Gastroesophageal sphincter (tissue), 4 donors: ENCODE measurements at places on chromosomes 7 and 10. TPM values are rescaled to one million over a fixed set of nuclear protein-coding genes. Genes with fewer than 3 reads are reported as not detected.

DNA sequence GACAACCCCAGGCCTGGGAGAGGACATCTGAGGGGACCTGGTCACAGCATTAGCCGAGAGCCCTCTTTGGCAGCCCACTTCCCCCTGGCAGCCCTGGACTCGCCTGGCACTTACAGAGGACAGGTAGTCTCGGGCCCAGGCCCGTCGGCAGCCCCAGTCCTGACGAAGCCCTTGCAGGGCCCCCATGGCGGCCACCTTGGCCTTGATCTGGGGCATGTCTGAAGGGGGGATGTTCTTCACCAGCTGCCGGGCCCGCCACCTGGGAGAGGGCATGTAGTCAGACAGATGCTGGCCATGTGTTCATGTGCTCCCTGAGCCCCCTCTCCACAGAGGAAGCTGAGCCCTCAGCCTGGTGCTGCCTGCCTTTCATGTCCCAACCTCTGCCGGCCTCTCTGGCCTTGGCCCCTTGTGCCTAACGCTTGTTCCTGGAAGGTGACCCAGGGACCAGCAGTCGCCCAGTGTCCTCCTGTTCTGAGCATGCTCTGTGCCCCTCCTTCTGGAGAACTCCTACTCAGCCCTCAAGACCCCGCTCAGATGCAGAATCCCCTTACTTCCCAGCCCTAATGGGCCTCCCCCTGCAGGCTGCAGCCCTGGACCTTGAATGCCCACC is 13.9 kb downstream of the MYO1G start:
- no peak for ATAC-seq

Gene FAM237B
- total RNA-seq, result not detected

DNA sequence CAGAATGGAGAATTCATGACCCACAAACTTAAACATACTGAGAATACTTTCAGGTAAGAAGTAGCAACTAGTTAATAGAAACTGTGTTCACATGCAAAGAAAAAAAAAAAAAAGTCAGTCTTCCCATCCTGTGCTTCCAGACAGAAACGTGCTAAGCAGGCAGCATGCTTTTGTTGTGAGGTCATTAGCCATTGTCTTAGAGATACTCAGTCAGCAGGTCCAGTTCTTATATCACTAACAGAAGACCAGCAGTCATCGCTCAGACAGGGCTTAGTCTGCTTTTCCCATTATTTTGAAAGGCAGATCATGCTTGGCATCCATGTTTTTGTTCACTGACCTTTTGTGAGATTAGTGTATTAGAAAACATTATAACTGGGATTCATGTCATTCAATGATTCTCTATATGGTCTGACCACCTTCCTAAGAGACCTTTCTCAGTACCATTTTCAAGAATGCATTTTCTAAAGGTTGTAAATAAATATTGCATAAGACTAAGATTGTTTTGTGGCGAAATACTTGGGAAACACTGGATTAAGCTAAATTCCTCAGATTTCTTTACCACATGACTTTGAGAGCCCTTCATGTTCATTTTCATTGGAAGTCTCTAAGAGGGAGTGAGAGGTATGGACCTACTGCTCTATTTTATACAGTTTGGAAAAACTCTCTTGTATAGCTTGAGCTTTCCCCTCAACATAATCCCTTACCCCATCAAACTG is 45.0 kb upstream of the AGBL3 start:
- ATAC-seq, result peak; percentile 47

GRCh38 chr7:93889261-93889660 is 1.3 kb downstream of the TFPI2 start:
- ATAC-seq, result no peak

DNA sequence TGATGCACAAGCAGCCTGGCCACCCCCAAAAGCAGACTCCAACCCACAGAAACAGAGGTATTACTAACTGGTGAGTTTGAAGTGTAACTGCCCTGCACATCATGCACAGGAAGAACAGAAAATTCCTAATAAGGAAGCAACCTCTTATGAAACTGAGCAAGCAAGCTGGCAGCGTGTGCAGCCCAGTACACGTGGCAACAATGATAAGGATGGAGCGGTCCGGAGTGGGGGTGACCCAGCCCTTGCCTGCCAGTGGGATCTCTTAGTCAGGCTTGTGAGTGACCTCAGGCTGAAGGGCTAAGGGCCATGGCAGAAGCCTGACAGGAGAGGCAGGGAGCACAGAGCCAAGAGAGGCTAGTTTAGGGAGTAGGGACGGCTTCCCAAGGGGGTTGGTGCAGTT is 22.1 kb upstream of the AOAH start:
- ATAC-seq, result no peak

Gene GIMAP1
- 14.3 TPM for total RNA-seq

DNA sequence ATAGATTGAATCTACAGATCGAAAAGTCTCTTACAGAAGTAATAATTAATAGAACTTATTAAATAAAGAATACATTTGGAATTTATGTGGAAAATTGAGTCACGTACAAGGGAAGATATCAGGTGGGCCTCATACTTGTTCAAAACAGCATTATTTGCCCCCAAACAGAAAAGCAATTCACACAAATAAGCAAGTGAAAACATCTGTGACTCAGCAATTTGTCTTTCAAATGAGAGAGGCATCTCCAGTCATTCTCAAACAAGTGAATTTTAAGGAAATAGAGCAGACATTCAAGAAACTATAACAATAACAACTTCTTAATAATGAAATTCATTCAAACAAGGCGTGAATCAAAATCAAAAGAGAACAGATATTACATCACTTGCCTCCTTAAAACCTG is 50.1 kb downstream of the SEMA3A start:
- no peak for ATAC-seq

Gene CADPS2
- 117 TPM for total RNA-seq

Gene RARRES2
- total RNA-seq, result 156 TPM

DNA sequence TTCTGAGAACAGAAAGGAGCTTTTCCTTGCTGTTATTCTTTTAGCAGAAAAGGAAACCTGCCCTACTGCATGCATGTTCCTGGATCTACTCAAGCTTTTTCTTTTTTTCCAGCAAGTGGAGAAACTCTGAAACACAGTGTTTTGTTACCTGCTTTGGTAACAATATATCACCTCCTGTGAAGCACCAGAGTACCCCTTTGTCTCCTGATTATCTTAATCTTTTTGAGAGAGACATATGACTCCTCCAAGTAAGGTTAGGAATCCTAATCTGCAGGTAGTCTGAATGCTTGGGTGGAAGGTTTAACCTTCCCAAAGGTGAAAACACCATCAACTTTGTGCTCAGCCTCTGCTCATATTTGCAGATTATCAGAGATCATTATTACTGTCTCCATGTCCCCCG is 93.1 kb downstream of the MAPK8 start:
- no peak for ATAC-seq

Gene PAX2
- not detected for total RNA-seq

GRCh38 chr7:135825406-135825805 is 76.8 kb upstream of the FAM180A start:
- no peak for ATAC-seq

Gene FKBP6
- not detected for total RNA-seq

Gene PLPP4
- not detected for total RNA-seq

Gene CYP26A1
- total RNA-seq, result not detected

DNA sequence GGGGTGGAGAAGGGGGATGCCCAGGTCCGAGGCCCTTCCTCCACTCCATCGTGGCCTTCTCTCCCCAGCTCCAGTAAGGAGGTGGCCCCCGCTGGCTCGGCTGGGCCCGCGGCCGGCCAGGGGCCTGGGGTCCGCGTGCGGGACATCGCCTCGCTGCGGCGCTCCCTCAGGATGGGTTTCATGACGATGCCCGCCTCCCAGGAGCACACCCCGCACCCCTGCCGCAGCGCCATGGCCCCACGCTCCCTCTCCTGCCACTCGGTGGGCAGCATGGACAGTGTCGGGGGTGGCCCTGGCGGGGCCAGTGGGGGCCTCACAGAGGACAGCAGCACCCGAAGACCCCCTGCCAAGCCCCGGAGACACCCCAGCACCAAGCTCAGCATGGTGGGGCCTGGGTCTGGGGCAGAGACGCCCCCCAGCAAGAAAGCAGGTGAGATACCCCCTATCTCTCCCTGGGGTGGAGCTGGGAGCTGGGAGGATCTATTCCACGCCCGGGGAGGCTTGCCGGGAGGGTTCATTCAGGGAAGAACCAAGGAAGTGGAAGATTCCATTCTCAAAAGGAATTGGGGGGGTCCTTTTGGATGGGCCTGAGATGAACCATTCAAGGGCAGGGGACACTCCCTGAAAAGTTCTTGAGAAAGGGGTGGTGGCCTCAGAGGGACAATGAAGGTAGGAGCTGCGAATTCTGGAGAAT is 3.2 kb downstream of the NYAP1 start:
- no peak for ATAC-seq

Gene GIMAP4
- 27.7 TPM for total RNA-seq
